ENCODE measurements at places on chromosomes 7 and 10.

DNA sequence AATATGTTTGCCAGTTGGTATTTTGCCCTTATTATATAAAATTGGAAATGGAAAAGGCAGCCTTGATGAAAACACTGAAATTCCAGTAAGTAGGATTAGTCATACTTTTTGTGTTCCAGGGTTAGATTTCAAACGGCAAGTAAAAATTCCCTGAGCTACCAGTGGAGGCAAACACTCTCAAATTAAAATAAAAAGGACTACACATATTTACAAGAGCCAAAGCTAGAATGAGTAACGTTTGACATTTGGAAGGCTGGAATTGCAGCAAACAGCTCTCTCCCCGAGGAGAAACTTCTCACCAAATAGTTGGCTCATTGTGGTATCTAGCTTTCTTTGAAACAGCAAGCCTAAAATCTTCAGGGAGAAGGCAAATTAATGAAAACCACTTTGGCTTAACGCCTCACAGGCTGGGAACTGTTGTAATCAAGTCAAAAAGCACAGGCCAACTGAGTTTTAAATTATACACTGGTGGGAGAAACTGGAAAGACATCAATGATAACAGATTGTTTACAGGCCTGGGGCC is 288.4 kb downstream of the SNX13 start:
- no peak for DNase-seq

- no peak for DNase-seq
Observed at GRCh38 chr7:139691253-139691781, 86.5 kb downstream of the HIPK2 start.

DNA sequence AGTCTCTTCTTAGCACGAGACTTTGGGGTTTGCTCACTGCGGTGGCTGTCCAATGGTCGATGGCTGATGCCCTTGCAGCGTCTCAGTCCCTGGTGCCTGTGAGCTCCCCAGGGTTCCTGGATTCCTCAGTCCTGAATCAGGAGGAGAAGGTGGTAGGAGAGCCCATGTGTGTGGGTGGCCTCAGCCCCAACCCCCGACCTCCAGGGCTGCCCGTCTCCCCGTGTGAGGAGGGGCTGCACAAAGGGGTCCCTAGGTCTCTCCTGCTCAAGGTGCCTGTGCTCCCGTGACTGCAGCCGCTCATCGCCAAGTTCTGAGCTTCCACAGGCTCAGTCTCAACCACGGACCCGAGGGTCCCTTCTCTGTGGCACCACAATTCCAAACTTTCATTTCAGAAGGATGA is 142.9 kb downstream of the VIPR2 start:
- no peak for DNase-seq

GRCh38 chr10:24866604-24867583 is 85.5 kb downstream of the PRTFDC1 start:
- no peak for DNase-seq

DNA sequence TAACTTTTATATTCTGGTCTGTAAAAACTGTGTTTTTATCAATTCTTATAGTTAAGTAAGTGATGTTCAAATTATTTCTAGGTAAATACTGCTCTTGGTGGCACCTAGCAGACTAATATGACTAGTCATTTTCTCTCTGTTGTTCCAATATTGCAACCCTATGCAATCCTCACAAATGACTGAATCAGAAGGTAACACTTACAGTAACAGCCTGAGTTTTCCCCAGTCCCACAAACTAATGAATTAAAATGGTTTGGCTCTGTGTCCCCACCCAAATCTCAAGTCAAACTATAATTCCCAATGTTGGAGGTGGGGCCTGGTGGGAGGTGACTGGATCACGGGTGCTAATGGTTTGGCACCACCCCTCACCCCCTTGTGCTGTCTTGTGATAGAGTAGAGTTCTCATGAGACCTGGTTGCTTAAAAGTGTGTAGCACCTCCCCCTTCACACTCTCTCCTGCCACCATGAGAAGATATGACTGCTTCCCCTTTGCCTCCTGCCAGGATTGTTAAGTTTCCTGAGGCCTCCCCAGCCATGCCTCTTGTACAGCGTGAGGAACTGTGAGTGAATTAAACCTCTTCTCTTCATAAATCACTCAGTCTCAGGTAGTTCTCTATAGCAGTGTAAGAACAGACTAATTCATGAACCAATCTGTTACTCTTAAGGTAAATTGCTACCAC is 43.5 kb downstream of the MTPN start:
- DNase-seq, result no peak

DNA sequence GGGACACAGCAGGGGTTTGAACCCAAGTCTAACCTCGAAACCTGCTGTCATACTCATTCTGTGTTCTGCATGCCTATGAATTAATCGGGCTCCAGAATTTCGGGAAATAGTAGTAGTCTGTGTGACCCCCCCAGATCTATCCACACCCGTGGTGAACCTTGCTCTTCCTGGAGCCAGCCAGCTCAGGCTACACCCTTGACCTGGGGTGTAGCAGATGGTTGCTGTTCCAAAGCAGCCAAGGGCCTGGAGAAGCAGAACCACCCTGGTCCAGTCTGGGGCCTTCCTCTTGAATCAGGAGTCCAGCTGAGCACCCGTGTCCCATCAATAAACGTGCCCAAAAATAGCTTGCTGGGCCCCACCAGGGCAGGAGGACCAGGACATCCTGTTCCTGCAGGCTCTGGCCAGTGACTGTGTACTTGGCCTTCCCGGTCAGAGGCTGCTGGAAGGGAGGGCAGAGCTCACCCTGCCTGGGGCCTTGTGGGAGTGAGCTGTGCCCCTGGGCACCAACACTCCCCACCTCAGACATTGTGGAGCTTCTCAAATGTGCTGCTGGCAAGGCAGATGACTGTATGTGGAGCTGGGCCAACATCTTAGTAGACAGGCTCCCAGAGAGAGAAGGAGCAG is 101.2 kb upstream of the ZNF716 start:
- DNase-seq, result no peak

DNA sequence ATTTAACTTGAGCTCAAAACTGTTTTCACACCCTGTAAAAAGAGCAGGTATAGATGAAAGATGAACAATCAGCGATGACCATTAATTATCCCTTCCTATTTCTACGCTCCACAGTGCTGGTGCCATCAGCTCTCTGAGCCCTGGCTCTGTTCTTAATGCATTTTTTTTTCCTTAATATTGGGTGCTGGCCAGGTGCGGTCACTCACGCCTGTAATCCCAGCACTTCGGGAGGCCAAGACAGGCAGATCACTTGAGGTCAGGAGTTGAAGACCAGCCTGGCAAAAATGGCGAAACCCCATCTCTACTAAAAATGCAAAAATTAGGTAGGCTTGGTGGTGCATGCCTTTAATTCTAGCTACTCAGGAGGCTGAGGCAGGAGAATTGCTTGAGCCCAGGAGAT is 4.2 kb downstream of the STEAP4 start:
- no peak for DNase-seq

GRCh38 chr10:88332503-88333247 is 250.4 kb downstream of the RNLS start:
- DNase-seq, result no peak

GRCh38 chr7:111212857-111213523 is 122.1 kb downstream of the LRRN3 start:
- DNase-seq, result no peak

DNA sequence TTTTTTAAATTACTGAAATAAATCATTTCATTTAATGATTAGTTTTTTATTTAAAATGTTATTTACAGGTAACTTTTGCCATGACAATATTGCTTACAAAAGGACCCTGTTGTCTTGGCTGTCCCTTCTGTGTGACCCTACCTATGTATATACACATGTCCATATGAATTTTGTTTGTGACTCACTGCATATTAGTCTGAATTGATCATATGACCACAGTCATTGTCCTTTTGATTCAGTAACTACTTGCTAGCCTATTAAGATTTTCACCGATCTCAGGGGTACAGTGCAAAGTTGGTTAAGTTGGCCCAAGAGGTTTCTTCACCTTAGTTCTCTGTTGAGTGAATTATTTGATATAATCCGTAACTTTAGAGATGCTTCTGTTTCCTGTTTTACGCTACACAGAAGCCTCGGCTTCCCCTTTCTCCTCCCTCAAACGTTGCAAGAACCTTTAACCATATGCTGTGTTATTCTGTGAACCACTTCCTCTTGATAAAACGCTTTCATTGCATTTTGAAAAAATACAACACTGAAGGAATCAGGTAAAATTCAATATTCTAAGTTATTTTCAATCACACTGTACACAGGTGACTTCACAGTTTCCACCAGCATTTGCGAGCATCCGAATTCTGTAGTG is 43.9 kb downstream of the APBB1IP start:
- no peak for DNase-seq

- DNase-seq, result no peak
Observed at GRCh38 chr10:129968020-129968852, 4.2 kb upstream of the EBF3 start.

- DNase-seq, result no peak
Observed at GRCh38 chr10:69413221-69413865, 3.4 kb downstream of the TACR2 start.

- no peak for DNase-seq
Observed at GRCh38 chr10:72694476-72695369, 2.8 kb downstream of the MCU start.

DNA sequence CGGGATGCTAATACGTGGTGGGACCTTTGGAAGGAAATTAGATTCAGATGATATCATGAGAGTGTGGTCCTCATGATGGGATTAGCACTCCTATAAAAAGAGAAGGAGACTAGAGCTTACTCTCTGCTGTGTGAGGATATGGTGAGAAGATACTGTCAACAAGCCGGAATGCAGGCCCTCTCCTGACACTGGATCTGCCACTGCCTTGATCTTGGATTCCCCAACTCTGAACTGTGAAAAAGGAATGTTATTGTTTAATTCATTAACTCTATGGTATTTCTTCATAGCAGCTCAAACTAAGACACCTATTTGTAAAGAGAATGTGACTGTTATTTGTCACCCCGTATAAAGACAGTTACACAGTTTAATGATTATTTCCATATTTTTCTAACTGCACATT is 1227.5 kb upstream of the C7orf33 start:
- no peak for DNase-seq

DNA sequence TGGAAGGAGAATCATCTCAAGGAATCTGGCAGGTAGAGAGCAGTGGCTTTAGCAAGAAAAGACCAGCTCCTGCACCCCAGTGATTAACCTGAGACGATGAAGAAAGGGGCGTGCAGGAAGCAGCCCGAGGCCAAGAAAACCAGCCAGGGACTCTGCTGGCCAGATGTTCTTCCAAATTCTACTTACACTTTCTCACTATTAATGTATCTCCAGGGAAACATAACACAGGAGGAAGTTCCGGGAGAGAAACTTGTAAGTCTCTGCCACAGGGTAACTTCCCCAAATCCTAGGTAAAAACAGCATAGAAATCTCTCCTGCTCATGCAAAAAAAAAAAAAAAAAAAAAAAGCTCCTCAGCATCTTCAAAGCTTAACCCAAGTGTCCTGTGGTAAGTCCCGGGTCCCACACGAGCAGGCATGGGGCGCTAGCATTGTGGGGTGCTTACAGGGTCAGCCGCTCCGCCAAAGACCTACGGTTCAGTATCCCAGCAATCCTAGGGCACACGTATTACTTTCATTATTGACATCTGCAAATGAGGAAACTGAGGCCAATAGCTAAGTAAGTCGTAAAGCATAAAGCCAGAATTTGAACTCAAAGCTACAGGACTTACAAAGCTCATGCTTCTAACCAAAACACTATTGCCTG is 97.2 kb upstream of the GNA12 start:
- DNase-seq, result no peak

GRCh38 chr10:71349406-71349805 is 30.3 kb downstream of the SLC29A3 start:
- DNase-seq, result no peak

DNA sequence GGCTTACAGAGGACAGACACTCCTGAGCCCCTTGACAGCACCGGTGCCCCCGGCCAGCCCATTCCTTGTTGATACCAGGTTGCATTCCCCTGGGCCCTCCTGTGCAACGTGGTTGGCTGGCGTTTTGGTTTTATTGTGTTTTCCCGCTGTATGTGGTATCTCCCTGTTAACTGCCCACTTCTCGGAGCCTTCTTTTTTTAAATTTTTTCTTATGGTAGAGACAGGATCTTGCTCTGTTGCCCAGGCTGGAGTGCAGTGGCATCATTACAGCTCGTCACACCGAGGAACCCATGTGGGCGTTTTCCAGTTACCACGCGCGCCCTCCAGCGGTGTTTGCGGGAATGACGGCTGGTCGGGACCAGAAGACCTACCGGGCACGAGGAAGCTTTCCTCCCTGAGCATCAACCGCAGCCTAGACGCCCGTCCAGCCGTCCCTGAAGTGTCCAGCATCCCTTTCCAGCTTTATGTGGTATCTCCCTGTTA is 16.9 kb upstream of the ZFAND2A start:
- peak; percentile 74 for DNase-seq

DNA sequence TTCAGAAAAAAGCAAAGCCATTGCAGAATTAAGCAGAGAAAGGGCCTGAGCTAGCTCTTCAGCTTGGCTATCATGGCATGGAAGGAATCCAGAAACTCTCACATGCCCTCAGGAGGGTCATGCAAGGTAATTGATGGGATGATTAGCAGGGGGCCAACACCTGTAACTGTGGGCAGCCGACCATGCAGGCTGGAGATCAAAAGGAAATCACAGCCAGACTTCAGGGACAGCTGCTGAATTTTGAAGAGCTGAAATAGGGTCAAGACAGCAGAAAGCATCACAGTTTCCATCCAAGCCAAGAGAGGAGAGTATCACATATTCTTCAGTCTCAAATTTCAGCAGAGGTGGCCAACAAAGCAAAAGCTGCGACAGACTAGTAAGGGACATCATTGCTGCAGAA is 239.6 kb upstream of the STEAP1 start:
- no peak for DNase-seq

GRCh38 chr7:108724251-108725100 is 154.8 kb downstream of the DNAJB9 start:
- DNase-seq, result no peak

- no peak for DNase-seq
Observed at GRCh38 chr10:13161857-13162271, 506 bp downstream of the MCM10 start.

- no peak for DNase-seq
Observed at GRCh38 chr10:109239371-109239770, 683.9 kb downstream of the XPNPEP1 start.

DNA sequence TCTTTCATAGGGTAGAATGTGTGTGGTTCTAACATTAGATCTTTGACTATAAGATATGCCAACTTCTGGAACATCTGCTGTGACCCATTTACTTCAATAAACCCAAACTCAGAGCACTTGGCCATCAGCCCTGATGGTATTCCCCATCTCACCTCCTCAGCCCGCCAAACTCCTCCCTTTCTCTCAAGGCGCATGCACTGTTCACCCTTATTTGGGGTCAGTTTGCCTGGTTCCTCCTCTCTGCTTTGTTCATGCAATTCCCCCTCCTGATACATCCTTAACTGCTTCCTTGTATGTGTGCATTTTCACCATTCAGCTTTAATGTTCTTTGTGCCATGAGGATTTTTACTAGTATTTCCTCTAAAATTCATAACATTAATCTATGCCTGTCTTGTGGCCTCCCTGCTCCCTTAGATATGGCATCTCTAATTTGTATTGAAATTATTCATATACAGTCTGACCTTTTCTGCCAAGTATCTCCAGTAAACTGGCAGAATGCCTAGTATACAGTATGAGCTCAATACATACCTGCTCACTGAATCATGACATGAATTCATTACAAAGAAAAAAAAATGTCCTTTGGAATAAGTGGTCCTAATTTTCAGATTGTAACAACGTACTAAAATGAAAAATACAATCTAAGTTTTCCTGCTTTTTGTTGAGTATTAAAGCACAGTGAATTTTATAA is 336.8 kb upstream of the IGFBP3 start:
- DNase-seq, result no peak

All from stimulated activated CD4-positive, alpha-beta T cell treated with anti-CD3 and anti-CD28 coated beads, Interleukin-1b, Interleukin-23, amount 100 ng/mL, for 4 hours (primary cell).